ENCODE measurements at places on chromosomes 2 and 18.

DNA sequence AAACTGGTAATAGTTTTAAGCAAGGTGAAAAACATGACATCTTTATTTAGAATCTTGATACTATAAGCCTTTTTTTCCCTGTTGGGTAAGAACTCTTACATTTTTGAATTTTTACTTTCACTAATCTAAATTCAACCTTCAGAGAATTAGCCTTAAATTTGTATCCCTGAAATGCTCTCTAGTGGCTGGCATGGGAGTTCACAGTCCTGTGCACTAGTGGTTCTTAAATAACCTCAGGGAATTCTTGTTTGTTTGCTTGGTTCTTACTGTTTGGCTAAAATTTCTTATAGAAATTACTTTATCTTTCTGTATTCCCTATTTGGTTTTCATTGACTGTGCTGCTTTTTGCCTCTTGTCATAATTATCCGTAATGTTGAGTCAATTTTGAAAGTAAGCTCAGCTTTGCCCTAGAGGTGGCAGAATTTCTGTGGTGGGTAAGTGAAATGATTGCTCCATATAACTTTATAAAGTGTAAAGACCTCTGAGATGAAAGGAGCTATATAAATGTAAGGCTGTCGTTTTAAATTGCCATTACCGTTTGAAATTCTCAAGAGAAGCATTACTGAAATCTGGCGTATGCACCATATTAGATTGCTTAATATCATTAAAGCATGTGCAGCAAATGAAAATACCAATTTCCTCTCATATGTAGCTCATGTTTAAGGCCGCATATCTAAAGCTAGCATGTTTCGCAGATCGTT lies 391.3 kb upstream of the FIGN start:
- DNase-seq, result no peak

GRCh38 chr2:227363756-227364155 lies 15.3 kb downstream of the TM4SF20 start:
- DNase-seq, result no peak

DNA sequence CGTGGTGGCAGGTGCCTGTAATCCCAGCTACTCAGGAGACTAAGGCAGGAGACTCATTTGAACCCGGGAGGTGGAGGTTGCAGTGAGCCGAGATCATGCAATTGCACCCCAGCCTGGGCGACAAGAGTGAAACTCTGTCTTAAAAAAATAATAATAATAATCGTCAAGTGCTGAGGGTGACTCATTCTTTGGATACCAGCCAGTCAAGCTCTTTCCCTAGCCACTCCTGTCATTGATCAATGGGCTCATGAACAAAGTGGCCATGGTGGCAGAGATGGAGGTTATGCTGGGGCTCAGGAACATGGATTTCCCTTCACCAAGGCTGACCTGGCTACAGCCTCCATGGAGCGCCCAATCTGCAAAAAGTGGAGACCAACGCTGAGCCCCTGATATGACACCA lies 94.5 kb upstream of the HAAO start:
- no peak for DNase-seq

GRCh38 chr2:239204136-239204875 lies 196.5 kb downstream of the HDAC4 start:
- no peak for DNase-seq
